LoVo (cell line): ENCODE measurements at places on chromosomes 3 and 15.

- no peak for DNase-seq
Observed at GRCh38 chr3:53819163-53819868, 26.9 kb downstream of the CHDH start.

- DNase-seq = peak; percentile 5
Observed at GRCh38 chr3:138043266-138044029, 33.5 kb downstream of the CLDN18 start.

GRCh38 chr3:78912687-78913086, 855.1 kb downstream of the ROBO1 start:
- no peak for DNase-seq

GRCh38 chr3:120148187-120148949, 54.1 kb upstream of the GSK3B start:
- no peak for DNase-seq

DNA sequence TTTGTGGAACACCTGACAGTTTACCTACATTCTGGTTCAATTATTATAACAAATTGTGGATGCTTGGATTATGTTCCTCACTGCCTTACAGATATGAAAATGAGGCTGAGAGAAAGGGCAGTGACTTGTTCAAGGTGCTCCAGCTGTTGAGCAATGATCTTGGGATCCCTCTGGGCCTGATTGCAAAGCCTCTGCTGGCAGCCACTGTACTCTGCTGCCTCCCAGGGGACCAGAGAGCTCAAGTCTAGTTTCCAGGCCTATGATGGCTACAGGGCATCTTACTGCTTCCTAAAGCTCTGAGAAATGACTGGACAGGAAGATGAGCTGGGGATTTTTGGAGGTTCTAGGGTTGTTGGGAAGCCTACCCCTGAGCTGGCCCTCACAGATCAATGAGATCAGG, 2.3 kb upstream of the SHC4 start:
- no peak for DNase-seq

- DNase-seq = peak; percentile 44
Observed at GRCh38 chr15:37758412-37758811, 176.0 kb upstream of the TMCO5A start.

- no peak for DNase-seq
Observed at GRCh38 chr3:169240786-169241486, 422.6 kb downstream of the MECOM start.

- DNase-seq = no peak
Observed at GRCh38 chr15:96670389-96670788, 339.9 kb downstream of the NR2F2 start.

DNA sequence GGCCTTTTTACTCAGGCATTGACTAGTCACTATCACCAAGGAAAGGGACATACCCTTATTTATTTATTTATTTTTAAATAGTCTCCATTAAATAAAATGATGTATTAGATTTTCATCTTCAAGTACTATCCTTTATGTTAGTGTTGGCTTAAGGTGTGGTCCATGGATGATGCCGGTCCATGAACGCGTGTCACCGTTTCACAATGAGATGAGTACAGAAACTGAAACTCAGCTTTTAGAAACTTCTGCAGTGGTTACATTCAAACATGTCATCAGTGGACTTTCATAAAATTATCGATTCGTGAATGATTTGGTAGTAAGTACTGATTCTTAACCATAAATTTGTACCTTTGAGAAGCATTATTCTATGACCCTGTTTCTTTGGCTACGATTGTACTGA, 166.6 kb downstream of the SATB1 start:
- DNase-seq = no peak

GRCh38 chr15:36601497-36601932, 22.1 kb downstream of the CDIN1 start:
- DNase-seq = no peak

- no peak for DNase-seq
Observed at GRCh38 chr15:82624008-82624407, 23.2 kb downstream of the CPEB1 start.

- DNase-seq = no peak
Observed at GRCh38 chr3:68447885-68448284, 484.5 kb downstream of the TAFA4 start.

GRCh38 chr3:186142393-186142932, 33.6 kb upstream of the ETV5 start:
- no peak for DNase-seq

- DNase-seq = no peak
Observed at GRCh38 chr3:101964861-101965260, 115.5 kb downstream of the NFKBIZ start.

- no peak for DNase-seq
Observed at GRCh38 chr3:32398531-32398930, 6.9 kb downstream of the CMTM7 start.

GRCh38 chr3:176526942-176527341, 670.3 kb downstream of the TBL1XR1 start:
- no peak for DNase-seq

DNA sequence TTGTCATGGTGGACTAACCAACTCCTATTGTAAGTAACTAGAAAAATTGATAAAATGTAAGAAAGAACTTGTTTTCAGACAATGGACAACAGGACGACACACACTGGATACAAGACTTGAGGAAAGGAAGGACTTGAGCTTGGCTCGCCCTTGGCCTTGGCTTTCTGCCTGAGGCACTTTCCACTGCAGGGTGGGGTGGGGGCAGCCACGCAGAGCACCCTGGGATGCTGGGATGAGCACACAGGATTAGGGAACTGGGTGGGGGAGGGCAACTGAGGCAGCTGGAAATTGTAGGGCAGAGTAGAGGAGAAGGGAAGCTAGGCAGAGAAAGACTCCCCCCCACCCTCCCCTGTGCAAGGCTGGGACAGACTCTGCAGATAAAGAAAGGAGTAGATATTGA, 25.5 kb upstream of the HHATL start:
- no peak for DNase-seq

DNA sequence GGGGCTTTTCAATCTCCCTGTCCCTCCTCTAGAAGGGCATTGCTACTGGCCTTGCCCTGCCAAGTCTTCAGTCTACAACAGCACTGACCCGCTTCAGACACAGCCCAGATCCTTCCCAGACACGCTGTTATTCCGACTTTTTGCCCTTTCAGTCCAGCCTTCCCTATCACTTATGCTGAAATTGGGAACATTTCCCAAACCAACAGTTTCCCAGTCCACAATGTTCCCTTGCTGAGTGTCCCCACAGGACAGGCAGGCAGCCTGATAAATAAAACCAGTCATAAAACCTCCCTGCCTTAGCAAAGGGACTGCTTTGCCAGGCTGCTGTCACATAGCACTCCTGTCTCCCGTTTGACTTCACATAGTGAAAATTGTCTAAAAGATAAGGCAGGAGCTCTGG, 43.5 kb downstream of the GOLGA6L2 start:
- no peak for DNase-seq

DNA sequence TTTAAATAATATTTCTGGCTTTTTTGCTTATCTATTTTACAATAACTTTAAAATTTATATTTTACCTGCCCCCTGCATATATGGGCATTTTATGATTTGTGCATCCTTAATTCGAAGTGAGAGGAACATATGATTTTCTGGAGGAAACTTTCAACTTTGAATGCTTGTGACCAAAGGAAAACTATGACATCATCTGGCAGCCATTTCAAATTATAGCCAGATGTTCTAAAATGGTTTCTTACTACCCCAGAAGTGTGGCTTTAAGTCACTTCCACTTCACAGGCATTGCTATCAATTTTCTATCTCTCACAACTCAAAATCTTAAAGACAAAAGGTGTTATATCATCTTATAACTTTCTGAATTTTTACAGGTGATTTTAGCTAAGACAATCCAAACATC, 508.8 kb downstream of the RBMS3 start:
- no peak for DNase-seq

- DNase-seq = no peak
Observed at GRCh38 chr3:100404250-100404548, 2.9 kb downstream of the LNP1 start.

- no peak for DNase-seq
Observed at GRCh38 chr3:10531031-10531430, 25.6 kb upstream of the ATP2B2 start.

DNA sequence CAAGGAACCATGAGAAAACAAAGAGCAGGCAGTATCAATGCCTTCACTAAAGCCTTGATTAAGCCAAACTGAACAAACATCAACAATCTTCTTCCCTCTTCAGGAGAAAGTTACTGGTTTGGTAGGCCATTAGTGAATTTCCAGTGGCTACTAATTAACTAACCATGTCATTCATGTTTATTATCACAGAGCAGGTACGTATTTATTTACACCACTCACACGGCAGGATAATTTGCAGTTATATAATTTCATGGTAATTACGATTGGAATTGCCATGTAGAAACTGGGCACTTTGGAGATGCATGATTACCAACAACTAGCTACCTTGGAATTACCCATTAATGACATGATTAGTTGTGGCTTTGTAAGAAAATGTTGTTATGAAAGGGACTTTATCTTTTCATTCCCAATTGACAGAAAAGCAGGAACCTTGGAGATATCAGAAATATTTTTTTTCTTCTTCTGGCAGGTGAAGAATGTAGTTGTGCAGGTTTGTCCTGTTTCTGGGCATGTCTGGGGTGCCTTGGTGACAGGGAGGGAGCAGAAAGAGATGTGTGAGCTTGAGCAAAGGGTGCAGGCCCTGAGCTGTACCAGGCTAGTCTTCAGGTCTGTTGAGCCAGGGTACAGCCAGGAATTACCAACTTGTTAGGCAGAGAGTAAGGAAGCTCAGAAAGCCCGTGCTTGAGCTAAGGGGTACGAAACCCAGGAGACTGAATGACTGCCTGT, 310.7 kb downstream of the RORA start:
- no peak for DNase-seq

DNA sequence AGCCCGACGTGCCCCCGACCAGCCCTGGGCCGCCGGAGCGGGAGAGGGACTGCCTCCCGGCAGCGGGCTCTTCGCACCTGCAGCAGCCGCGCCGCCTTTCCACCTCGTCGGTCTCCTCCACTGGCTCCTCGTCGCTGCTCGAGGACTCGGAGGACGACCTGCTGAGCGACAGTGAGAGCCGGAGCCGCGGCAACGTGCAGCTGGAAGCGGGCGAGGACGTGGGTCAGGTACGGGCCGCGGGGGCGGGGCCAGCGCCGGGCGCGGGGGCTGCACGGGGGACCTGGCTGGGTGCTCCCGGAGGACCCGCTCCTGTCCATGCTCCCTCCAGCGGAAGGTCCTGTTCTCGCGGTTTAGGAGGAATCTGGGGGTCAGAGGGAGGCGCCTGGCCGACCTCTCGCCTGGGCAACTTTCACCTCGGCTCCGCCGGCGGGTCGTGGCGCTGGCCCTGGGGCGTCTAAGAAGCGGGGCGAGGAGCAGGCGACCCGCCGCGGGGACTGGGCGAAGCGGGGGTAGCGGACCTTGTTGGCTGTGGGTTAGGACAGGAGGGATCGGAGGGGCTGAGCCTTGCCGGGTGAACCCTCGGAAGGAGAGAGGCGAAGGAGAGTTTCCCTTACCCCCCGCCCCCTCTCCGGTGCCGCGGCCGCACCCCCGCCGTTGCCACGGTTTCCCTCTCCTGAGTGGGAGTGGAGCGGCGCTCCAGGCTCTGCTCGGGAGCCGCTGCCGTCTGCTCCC, 682 bp downstream of the ITPKA start:
- no peak for DNase-seq

DNA sequence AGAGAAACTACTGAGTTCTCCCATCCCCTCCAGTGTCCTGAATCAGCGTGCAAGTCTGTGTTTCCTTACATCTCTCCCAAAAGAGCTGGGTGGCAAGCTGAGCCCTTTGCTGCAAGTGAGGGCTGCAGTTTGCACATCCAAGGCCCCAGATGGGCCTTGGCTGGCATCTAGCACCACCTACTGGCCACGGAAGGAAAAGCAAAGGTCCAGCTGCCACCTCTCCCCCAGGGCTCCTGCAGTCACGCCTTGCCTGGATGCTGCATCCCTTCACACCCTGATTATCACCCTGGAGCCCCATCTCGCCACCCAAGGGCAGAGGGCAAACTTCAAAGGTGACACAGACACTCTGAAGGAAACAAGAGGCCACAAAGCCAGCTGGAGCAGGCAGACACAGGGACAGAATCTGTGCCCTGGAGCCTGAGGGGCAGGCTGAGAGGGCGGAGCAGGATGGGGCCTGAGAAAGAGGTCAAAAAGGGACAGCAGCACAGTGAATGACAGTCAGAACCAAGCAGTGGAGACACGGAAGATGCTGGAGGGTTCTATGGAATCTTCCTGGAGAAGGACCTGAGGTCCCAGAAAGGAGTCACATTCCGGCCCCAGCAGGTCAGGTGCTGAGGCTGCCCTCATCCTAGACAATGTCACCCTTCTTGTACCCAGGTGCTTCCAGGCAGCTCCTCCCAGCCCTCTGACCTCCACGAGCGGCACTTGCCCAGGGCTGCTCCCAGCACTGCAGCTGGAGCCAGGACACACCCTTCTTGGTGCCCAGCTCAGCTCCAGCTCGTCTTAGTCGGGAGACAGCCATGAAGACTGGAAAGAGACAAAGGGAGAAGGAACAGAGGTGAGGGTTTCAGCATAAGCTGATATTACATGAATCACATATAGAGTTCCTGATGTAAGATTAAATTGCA, 18.3 kb upstream of the NTRK3 start:
- peak; percentile 38 for DNase-seq

GRCh38 chr15:51688863-51689262, 7.6 kb downstream of the SCG3 start:
- DNase-seq = no peak

DNA sequence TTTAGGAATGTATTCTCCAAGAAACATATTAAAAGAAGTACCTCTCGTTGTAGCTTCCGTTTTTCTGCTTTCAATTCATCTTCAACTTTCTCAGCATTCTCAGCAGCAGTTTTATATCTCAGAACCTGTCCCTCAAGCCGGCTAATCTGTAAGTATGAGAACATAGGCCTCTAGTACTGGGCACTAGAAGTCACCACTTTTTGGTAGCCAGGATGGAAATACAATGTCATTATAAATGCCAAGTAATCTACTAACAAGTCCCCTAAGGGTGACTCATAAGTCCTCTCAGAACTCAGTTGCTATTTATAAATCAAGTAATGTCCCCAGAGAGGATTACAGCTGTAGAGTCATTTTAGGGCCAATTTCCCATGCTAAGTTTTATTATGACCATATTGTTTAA, 61.1 kb downstream of the MLH1 start:
- DNase-seq = peak; percentile 3

DNA sequence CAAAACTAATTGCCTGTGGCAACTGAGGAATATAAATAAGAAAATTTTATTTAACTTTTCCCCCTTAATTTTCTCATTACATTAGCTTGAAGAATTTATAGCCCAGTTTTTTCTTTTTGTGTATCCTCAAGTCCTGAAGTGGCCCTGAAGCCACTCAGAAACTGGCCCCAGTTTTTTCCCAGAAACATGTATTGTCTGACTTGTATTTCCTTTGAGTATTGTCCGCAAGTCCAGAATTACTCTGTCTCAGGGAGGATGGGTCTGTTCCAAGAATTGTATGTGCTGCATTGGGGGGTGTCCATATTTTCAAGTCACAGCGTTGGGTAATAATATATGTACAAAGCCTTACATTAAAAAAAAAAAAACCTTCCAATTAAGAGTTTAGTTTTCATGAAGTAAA, 149.7 kb upstream of the IL12A start:
- no peak for DNase-seq
